ENCODE measurements at places on chromosomes 11 and 22. TPM values are rescaled to one million over a fixed set of nuclear protein-coding genes. Genes with fewer than 3 reads are reported as not detected.

Gene NRGN
- polyA plus RNA-seq: 11.1 TPM

Gene FAT3
- 0.04 TPM for polyA plus RNA-seq

Gene GNG3
- 0.06 TPM for polyA plus RNA-seq

Gene ACTN3
- polyA plus RNA-seq: not detected

Gene CASP5
- polyA plus RNA-seq: not detected

Gene C11orf87
- polyA plus RNA-seq: not detected

Gene PKNOX2
- 0.03 TPM for polyA plus RNA-seq

Gene C1QTNF5
- polyA plus RNA-seq: 0.03 TPM

Gene SMCO4
- polyA plus RNA-seq: 8.5 TPM

Gene ZMAT5
- 23.9 TPM for polyA plus RNA-seq

Gene RHOG
- polyA plus RNA-seq: 88.5 TPM

Gene SERPING1
- polyA plus RNA-seq: 23.2 TPM

Gene OR5B21
- not detected for polyA plus RNA-seq

Gene SLC25A18
- not detected for polyA plus RNA-seq

Gene CRYBB2
- polyA plus RNA-seq: not detected

Gene PTGDR2
- polyA plus RNA-seq: 0.03 TPM

Gene CYP2R1
- 10.6 TPM for polyA plus RNA-seq

Gene MOGAT2
- not detected for polyA plus RNA-seq

Gene OR10G6
- polyA plus RNA-seq: not detected

Gene DDIAS
- 6.1 TPM for polyA plus RNA-seq

Gene RASD2
- polyA plus RNA-seq: 0.06 TPM

Gene FERMT3
- polyA plus RNA-seq: 0.42 TPM

Gene CDC42BPG
- polyA plus RNA-seq: 5.3 TPM

Gene CCDC116
- 0.11 TPM for polyA plus RNA-seq

Gene RCOR2
- polyA plus RNA-seq: 1.7 TPM

Gene CARD16
- polyA plus RNA-seq: 24.0 TPM

Gene VWA5A
- polyA plus RNA-seq: 10.1 TPM

Gene PANX3
- polyA plus RNA-seq: not detected

Gene HBB
- polyA plus RNA-seq: not detected

Gene CBX6
- 8.5 TPM for polyA plus RNA-seq

Gene CD6
- polyA plus RNA-seq: 0.16 TPM

Gene KRTAP5-1
- polyA plus RNA-seq: not detected

Gene IFITM1
- 795 TPM for polyA plus RNA-seq

Gene OR51I1
- polyA plus RNA-seq: not detected

Gene CXCR5
- not detected for polyA plus RNA-seq

Data from foreskin keratinocyte (primary cell).